Fibroblast of lung (primary cell): ENCODE measurements at places on chromosomes 2 and 18. TPM values are rescaled to one million over a fixed set of nuclear protein-coding genes. Genes with fewer than 3 reads are reported as not detected.

Gene CNGA3
- total RNA-seq = under 0.01 TPM in 2 replicates

DNA sequence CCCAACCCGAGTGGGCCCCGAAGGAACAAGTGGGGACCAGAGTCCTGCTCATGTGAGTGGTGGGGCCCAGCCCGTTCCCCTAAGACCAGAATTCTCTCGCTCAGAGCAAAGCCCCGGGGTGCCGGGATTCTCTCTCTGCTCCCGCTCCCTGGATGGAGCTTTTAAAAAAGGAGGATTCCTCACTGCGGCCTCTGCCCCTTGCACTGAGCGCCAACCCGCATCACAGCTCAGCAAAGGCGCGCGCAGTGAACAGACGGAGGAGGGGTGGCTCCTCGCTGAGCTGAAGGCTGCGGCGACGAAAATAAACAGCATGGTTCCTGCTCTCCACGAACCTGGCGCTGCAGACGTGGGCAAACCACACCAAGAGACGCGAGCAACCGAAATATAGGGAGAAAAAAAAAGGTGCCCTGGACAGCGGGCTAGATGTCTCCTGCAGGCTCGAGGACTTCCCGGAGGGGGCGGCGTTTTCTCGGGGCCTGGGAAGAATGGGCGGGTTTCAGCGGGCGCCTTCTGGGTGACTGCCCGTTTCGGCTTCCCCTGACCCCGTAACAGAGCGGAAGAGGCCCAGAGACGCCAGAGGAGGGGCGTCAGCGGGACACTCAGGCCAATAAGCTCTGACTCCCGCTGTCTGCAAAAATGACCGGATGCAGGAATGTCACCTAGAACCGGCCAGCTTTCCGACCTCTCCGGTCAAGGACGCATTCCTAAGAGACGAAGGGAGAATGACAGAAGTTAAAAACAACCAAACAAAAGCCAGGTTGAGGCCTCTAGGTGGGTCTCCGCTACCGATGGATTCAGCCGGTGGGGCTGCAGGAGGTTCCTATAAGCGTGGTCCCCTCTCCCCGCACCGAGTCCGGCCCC is 819 bp upstream of the KLF11 start:
- DNase-seq = peak; percentile 87

Gene MC2R
- not detected in 2 replicates for total RNA-seq

Gene IL36B
- not detected in 2 replicates for total RNA-seq

DNA sequence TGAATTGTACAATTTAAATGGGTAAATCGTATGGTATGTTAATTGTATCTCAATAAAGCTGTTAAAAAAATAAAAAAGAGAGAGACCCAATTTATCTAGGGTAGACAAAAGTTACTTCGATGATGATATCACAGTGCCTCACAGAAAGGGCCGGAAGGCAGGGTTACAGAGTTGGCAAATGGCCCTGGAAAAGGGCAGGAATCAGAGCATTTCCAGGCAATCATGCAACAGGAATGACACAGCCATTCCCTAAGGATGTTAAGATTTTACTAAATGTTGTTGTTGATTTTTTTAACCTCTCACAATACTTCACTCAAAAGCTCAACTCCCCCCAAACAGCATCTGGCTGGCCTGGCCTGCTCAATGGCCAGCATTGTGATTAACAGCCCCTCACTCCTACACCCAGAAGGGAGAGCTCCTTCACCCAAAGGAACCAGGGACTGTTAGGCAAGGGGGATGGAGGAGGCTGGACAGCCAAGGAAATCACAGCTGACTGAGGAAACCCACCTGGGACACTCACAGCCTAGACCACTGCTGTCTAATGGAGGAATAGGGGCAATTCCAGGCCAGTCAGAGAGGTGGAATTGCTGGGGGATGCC is 7.7 kb upstream of the SP100 start:
- DNase-seq = peak; percentile 82

DNA sequence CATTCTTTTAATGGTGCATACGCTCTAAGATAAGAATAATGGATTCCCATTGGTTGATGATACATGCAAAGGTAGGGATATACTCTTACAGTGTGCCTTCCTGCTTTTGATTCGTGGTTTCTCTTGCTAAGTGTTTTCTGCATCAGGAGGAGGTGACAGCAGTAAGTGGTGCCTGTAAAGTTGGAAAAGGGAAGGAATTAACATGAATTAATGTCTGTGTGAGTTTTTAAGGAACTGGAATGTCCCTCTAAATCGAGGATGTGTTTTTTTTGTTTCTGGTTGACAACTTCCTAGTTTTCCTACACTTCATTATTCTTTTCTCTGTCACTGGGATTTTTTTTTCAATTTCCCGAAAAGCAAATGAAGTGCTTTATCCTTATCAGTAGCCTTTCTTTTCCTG is 54.4 kb downstream of the CRIM1 start:
- DNase-seq = no peak

GRCh38 chr2:120111193-120111592 is 98.3 kb downstream of the EPB41L5 start:
- no peak for DNase-seq

- peak; percentile 68 for DNase-seq
Observed at GRCh38 chr2:100197631-100198153, 55.3 kb upstream of the AFF3 start.

GRCh38 chr2:151333083-151333482 is 24.3 kb upstream of the TNFAIP6 start:
- no peak for DNase-seq
